ENCODE measurements at places on chromosomes 13 and 19.

- DNase-seq = no peak
Measured at GRCh38 chr13:97798171-97798821, 155.2 kb upstream of the IPO5 start.

DNA sequence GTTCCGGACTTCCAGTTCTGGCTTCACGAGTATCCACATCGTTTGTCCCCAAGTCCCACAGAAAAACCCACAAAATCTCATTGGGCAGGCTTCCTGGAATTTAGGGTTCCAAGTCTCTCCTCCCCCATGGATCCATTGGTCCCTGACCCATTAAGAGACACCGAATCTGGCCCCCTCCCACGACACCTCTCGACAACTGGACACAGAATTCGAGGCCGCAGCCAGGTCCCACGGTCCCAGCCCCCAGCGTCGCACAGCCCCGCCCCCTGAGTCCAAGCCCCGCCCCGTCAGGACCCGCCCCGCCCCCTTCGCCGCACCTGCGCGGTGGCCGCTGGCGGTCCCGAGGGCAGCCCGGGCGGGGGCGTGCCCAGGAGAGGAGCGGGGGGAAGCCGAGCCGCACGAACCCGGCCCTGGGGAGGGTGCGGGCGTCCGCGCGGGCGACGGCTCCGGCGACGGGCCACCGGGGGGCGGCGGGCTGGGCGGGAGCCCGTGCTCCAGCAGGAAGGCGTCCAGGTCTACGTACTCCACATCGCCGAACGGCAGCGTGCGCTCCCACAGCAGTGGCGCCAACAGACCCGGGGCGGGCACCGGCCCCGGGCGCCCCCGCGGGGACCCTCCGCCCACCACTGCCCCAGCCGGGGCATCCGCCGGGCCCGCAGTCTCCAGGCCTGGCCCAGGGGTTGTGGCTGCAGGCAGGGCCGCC, 1.8 kb downstream of the DBP start:
- peak; percentile 95 for DNase-seq

DNA sequence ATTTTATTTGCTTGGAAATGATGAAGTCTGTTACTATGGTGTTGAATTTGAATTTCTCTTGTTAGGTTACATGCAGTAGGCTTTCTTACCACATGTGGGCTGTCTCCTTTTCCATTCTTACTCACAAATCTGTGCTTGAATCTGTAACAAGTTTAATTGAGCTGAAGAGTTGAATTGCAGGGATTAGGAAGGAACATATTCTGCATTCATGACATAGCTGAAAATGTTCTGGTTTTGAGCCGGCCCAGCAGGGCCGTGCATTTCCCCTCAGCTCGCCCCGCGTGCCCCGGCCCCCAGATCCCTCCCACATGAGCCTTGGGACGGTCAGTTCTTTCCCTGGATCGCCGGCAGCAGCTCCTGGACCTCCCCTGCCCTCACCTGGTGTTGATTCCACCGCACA, 28.1 kb downstream of the TFDP1 start:
- DNase-seq = no peak

DNA sequence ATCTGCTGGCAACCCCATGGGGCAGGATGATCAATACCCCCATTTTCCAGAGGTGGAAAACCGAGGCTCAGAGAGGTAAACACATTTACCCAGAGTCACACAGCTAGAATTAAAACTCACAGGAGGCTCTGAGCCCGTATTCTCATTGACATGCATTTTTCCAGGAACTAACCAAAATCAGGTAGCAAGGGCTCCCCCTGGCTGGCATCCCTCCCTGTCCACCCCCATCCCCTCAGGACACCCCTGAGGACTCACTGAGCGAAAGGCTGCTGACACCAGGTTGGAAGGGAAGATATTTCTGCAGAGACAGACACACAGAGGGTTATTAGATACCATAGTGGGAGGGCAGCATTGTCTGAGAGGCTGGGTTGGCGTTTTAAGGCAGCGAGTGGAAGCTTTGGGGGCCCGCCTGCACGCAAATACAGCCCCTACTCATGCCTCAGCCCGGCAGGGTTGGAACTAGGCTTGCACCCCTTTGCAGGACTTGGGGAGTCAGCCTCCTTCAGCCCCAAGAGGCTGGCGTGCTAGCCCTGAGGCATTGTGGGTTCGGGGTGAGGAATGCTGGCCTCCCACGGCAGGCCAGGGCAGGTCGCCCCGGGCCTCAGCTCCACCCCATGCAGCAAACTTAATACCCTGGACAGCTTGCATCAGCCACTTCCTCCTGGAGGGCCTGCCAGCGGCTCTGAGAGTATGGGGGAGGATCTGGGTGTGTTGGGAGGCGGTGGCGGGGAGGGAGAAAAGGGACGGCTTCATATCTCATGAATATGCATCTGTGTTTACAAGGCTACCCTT, 3.9 kb downstream of the SLC1A5 start:
- peak; percentile 100 for DNase-seq

- peak; percentile 70 for DNase-seq
Measured at GRCh38 chr19:51327066-51328001, 14.6 kb downstream of the VSIG10L start.

DNA sequence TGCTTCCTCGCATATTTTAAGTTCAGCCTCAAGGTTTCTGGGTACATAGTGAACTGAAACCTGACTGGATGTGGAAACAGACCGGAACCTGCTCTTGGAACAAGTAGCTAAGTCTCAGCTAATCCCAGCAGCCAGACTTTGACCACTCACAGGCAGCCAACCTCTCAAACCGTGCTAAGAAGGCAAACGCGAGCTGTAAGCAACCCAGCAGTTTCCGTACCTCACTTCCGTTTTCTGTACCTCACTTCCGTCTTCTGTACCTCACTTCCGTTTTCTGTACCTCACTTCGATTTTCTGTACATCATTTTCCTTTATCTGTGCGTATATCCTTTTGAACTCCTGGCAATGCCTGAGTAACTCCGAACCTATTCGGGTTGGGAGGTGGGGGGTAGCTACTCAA, 96.8 kb downstream of the SUCLA2 start:
- DNase-seq = peak; percentile 59

- no peak for DNase-seq
Measured at GRCh38 chr13:112330479-112331381, 45.4 kb upstream of the SPACA7 start.

DNA sequence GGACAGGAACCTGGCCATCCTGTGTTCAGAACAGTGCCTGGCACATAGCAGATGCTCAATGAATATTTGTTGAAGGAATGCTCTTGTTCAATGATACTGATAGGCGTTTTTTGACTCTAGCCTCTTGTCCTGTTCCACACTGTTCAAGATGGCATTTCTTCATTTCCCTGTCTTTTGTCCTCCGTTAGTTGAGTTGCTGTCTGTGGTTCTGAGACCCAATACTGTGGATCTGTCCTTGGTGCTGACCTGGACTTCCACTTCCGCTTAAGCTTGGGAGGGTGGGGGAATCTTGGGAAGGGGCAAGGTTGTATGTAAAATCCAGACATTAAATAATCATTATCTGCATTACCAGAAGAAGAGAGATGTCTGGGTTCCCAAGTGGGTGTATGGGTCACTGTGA, 8.3 kb upstream of the KCNN4 start:
- DNase-seq = peak; percentile 56

DNA sequence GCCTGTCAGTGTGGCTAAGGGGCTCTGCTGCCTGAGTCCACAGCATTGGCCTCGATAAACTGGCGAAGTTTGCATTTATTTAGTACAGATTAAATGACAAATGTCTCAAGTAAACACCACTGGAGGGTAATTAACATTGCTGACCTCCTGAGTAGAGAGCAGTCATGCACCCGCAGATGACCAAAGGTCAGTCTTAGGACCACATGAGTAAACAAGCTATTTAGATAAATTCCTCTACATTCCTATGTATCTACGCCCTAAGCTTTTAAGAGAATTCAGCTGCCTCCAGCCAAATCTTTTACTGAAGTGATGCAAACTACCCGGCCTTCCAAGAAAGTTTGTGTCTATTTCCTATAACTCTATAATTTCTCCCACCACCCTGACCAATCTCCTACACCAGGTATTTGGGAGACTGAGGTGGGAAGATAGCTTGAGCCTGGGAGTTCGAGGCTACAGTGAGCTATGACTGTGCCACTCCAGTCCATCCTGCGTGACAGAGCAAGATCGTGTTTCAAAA, 22.9 kb downstream of the CD70 start:
- no peak for DNase-seq

- DNase-seq = no peak
Measured at GRCh38 chr19:44848036-44848811, 2.1 kb downstream of the NECTIN2 start.

DNA sequence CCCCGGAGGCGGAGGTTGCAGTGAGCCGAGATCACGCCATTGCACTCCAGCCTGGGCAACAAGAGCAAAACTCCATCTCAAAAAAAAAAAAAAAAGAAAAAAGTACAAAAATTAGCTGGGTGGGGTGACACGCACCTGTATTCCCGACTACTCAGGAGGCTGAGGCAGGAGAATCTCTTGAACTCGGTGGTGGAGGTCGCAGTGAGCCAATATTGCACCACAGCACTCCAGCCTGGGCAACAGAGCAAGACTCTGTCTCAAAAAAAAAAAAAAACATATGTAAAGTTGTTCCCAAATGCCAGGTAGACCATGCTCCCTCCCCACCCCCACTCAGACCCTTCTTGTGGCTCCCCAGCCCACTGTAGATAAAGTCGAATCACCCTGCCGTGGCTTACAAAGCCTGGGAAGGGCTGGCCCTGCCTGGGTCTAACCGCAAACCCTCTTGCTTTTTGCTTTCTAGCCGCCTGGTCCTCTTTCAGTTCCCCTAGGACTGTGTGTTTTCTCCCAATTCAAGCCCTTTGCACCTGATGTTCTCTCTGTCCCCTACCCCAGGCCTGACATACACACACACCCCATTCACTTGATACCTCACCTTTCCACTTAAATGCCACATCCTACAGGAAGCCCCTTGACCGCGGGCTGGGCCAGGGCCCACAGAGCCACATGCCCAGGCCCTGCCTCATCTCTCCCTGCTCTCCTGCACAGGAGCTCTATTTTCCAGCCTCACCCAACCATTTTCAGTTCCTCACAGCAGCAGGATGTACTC, 34.4 kb downstream of the MAP4K1 start:
- DNase-seq = no peak

DNA sequence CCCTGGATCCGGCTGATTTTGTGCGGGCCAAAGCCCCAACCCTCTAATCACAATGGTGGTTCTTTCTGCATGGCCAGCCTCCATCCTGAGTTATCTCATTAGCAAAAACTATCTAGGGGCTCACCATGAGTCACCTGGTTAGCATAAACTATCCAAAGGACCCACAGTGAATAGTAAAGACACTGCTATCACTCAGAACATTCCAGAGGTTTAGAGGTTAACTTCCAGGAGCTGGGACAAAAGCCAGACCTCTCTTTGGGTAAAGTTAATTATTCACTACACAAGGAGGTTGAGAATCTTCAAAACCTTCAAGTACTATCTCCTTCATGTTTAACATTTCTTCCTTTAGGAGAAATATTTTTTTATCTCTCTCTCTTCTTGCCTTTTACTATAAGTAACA, 18.8 kb upstream of the PPP5C start:
- no peak for DNase-seq

DNA sequence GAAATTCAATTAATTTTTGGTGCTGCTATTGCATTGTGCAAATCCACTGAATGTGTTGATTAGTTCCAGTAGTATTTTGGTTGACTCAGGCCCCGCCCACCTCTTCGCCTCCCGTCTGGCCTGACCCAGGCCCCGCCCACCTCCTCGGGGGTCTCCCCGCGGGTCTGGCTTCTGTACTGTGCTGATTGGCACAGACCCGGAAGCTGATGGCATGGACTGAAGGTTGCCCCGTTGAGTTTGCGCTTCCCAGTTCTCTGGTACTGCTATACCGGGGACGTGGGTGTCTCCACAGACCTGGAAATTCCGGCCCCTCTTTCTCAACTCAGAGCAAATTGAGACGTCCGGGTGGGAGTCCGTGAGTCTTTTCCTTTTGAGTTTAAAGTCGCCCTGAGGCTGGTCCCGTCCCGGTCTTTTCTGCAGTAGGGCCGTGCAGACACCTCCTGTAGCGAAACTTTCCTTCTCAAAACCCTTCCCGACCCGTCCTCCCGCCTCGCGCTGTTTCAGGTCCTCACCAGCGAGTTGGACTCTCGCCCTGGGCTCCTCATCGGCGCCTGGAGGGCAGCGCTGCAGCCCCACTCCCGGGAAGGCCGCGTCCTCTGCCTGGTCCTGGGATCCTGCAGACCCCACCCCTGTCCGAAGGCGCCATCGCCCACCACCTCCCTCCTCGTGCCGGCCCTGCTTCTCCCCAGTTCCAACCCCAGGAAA, 14.8 kb downstream of the ZNF701 start:
- DNase-seq = no peak

DNA sequence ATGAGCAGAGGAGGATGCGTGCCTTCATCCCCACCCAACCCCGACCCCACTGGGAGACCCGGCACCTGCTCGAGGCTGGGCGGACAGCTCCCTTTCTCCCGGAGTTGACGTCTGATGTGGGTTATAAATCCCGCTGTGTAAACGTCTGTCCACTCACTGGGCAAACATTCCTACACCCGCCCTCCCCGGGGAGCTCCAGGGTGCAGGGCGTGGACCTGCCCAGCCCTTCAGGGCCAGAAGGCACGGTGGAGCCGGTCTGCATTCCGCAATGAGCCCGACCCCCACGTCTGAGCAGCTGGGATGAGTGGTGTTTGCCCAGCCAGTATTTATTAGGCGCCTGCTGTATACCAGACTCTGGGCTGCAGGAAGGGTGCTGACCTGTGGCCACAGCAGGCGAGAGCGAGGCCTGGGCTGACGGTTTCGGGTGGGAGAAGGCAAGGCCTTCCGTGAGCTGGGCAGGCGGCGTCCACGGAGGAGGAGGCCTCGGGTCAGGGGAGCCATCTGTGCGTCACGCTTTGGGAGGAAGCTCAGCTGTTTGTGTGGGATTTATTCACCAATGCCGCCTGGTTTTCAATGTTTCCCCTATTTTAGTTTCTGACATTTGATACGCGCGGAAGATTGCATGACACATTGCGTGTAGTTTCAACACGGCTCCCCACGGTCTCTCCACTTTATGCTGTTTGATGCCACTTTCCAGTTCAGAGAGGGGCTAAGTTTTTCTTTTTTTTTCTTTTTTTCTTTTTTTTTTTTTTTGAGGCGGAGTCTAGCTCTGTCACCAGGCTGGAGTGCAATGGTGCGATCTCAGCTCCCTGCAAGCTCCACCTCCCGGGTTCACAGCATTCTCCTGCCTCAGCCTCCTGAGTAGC, 2.0 kb downstream of the MISP start:
- peak; percentile 51 for DNase-seq

DNA sequence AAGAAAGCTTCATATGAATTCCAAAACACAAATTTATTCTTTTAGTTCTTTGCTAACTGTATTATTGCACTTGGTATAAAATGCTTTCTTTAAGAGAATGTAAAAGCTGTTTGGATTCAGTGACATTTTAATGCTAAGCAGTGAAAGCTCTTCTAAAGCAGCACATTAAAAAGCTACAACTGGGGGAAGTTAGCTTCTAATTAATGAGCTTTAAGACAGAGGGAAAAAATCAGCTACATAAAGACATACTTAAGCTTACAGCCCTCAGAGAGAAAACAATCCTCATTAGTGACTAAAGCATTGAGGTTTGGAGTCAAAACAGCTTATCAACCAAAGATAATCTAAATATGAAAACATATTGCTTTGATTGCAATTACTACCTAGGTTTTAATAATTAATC, 1222.2 kb upstream of the SPRY2 start:
- no peak for DNase-seq

All from NB4 (cell line).